ENCODE measurements at places on chromosomes 4 and X.
A peak's percentile ranks its signal among the peaks of the same experiment; 100 is the strongest.

DNA sequence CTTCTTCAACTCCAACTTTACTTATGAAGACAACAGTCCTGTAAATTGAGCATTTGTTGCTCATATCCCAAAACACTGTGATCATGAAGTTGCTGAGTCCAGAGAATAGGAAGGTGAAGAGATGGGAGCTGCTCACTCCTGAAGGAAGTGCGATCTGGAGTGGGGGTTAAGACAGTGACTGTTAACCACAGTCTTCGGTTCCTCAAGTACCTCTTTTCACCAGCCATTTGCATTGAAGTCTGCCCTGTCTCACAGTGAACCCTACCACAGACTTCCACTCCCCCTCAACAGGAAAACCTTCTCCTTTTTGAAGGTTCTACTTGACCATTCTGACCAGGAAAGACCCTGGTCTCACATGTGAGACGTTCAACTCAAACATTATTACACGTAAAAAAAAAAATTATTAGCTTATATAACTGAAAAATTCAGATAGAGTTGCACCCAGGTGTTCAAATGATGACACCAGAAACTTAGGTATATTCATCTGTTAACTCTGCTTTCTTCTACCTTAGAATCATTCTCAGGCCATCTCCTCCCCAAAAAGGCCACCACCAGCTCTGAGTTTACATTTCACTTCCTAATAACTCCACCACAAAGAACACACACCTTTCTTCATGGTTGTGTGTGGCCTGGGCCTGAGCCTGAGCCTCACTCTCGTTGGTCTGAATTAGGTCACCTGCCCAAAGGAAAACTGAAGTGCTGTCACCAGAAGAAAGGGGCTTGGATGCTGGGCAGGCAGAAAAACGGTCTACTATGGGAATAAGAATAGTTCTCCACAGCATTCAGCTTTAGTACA lies 199.2 kb downstream of the DCTD start:
- DNase-seq, result no peak

DNA sequence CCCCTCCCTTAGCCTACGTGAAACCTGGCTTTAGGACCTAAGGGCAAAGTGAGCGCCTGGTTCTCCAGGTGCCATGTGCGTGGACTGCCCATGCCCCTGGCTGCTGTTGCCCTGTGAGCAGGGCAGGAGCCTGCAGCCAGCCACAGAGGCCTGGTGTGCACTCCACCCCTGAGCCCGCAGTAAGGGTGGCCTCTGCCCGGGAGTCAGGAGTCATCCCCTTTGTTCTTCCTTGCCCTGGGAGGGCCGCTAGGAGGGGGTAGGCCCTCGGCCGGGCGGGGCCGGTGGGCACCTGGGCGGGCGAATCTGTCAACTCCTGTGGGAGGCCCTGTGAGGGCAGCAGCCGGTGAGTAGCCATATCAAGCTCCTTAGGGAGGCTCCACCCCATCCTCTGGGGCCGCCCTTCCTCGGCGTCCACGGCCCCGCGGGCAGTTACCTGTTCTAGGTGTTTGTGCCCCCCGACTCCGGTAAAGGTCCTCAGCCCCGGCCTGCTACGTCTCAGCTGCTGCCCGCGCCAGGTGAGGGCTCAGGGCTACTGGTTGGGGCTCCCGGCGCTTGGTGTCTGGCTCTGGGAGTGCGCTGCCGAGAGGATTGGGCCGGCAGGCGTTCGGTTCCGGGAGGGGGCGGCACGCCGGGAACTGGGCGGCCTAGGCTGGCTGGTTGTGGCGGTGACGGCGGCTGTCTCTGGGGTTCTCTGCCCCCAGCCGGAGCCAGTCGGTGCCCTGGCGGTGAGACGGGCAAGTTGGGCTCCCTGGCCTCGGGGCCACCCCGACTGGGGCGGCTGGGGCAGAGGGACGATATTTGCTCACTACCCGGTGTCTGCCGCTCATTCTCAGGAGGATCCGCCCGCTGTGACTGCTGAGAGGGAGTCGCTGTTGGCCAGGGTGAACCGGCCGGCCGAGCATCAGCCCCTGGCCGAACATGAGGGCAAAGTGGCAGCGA lies 1060.2 kb downstream of the TECRL start:
- DNase-seq, result no peak

- DNase-seq, result no peak
These were observed 51.7 kb upstream of the AP1S2 start for GRCh38 chrX:15906041-15906943.

DNA sequence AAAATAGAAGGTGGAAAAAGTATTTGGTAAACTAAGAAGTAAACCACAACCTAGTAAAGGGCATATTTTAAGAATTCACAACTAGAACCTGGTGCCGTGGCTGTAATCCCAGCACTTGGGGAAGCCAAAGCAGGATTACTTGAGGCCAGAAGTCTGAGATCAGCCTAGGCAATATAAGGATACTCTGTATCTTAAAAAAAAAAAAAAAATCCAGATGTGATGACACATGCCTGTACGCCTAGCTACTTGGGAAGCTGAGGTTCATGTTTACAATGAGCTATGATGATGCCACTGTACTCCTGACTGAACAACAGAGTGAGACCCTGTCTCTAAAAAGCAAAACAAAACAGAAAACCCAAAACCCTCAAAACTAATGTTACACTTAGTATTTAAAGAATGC lies 294.9 kb upstream of the ZCCHC13 start:
- DNase-seq, result no peak

DNA sequence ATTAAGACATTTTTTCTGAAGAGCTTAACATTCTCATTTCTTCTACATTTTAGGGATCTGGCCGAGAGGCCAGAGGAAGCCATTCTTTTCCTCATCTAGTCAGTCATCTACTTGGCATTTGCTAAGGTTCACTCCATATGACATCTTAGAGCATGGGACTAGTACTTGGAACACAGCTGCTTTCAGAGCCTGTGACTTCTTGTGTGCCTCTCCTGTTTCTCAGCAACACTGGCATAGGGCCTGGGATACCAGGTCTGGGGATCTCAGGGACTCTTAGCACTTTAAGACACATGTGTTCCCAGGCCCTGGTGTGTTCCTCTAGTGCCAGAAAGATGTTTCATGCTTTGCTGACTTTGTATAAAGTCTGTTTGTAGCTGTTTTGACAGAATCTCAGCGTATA lies 7.3 kb downstream of the PLP1 start:
- DNase-seq, result no peak

DNA sequence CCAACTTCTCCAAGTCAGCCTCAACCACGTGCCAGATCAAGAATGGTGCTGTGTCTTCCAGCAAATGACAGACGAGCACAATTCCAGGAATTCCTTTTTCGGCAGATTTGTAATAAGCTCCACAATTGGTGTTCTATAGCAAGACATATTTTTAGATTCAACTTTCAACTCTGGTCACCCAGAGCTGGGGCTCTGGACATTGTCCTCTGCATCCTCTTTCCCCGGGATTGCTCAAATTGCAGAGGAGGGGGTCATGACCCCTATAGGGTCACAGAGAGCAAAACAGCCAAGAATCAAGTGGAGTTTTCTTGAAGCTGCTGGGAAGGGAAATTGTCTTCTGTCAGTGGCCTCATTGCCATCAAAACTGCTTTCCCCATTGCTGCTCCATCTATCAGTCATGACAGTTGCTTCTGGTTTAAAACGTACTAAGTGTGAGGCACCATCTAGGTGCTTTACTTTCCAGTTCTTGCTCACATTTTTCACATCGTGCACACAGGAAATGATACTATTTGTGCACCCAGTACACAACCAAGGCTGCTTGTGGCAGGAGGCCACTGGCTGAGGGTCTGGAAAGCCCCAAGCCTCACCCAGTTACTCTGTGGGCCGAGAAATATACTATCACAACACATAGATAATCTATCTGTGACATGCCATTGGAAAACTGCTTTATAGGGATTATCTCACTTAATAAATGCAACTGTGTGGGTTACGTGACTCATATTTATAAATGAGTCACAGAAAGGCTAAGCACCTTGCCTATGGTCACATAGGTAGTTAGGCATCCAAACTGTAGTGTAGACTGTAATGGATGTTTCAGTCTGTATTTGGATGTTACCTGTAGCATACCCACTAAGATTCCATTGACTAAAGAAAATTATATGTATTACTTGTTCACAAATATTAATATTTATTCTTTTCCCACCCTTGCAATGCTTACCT lies 91.7 kb upstream of the PHOX2B start:
- no peak for DNase-seq

GRCh38 chr4:139975830-139976272 lies 178.1 kb downstream of the MAML3 start:
- no peak for DNase-seq

GRCh38 chr4:70654605-70655011 lies 11.7 kb downstream of the JCHAIN start:
- DNase-seq, result no peak

GRCh38 chr4:111519683-111520082 lies 625.6 kb upstream of the FAM241A start:
- DNase-seq, result no peak

DNA sequence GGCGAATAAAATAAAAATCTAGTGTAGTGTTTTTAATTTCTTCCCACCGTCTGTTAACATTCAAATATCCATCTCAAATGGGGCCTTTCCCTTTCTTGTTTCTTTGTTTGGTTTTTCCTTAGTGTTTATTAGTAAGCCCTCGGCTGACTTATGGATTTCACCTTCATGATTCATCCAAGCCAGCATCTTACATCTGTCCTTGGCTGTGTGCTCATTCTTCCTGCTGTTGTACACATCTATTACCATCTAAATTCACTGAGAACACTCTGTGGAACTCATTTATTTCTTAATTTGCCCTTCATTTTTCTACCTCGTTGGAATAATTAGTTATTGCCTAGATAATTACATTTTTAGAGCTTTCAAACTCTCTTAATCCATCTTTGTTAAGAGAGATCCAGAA lies 84.9 kb downstream of the SPCS3 start:
- no peak for DNase-seq

- no peak for DNase-seq
These were observed 149.5 kb downstream of the MAML3 start for GRCh38 chr4:140004549-140004895.

DNA sequence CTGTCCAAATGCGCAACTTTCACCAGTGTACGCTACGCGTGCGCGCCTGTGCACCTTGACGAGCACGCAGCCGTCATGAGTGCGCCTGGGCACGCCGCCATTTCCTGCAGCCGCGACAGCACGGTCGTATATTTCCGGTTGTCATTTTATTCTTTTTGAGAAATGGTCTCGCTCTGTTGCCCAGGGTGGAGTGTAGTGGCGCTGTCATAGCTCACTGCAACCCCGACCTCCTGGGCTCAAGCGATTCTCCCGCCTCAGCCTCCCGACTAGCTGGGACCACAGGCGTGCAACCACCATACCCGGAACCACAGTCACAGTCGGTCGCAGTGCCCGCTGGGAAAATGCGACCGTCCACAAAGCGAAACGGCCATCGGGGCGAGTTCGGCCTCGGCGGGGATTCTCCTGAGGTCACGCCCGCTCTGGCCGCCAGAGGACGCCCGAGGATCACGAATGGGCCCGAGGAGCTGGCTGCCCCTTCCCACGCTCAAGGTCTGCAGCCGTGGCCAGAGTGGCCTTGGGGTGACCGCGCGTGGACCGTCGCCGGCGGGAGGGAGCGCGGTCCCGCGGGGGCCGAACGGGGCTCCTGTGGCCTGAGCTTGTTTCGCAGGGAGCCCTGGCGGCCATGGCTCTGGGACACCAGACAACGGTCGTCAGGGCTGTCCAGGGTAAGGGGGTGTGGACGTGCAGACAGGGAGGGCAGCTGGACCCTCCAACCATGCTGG lies 23.7 kb upstream of the PNMA3 start:
- DNase-seq, result peak; percentile 65

DNA sequence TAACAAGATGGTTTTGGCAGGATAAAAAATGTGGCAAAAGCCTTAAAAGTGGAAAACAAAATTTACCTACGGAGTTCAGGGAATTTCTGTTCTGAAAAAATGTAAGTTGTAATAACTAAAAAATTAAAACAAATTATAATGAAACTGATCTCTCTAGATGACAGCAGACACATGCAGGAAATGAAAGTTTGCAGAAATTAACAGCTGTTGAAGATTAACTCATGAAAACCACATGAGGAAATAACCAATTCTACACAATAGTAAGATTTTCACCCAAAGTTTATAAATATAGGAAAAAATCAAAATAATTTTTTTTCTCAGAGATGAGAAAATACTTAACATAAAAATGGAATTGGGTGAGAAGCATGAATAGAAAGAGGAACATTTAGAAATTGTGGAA lies 47.5 kb upstream of the UGT2B15 start:
- DNase-seq, result no peak

DNA sequence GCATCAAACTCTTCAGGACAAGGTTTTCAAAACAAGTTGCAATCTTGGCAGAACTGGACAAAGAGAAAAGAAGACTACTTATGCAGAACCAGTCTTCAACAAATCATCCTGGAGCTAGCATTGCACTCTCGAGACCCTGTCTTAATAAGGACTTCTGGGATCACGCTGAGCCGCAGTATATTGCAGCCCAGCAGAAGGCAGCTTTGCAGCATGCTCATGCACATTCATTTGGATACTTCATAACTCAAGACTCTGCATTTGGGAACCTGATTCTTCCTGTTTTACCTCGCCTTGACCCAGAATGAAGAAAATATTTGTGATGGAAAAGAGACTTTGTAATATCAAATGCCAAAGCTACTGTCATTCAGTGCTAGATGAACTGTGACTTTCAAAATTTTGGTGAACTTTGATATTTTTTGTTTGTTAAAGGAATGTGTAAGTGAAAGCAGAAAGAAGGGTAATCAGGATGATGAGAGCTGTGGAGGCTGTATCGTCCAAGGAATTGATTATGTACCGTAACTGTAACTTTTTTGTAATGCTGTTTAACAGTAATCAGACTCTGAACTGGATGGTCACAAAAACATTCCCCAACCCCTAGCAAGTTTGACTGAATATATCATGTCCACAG lies 27.2 kb downstream of the HSPA4L start:
- DNase-seq, result no peak

GRCh38 chr4:14025111-14025510 lies 397.6 kb upstream of the BOD1L1 start:
- no peak for DNase-seq

DNA sequence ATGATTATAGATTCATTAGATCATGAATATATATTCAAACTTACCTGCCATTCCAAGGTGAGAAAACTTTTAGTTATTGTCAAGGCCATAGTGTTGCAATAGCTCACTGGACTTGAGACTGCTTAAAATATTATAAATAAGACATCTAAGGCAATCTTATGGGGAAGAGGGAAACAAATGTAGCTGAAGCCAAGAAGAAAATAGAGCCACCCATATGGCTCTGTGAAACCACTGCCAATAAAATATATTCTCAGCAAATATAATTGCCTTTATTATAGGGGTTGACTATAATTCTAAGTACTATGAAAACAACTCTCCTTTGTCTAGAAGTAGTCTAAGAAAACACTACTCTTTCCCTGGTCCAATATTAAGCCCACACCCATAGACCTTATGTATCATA lies 938.5 kb downstream of the FSTL5 start:
- no peak for DNase-seq

DNA sequence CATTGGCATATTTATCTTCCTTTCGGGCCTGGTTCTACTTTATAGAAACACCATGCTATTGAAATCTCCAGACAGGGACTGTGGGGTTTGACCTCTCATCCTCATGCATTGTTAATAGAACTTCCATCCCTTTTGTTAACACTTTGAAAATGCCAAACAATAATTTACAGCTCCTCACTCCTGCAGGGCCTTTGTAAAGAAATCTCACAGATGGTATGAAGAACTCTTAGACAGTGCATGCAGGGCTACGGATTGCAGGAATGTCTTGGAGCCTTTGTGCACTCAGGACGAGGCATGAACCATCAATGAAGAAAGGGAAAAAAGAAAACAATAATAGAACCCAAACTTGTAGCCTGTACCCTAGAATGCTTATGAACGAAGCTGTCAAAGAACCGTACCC lies 92.8 kb upstream of the TMEM47 start:
- no peak for DNase-seq

- DNase-seq, result no peak
These were observed 461 bp downstream of the FBXW7 start for GRCh38 chr4:152535360-152535902.

- no peak for DNase-seq
These were observed 186.5 kb downstream of the BANK1 start for GRCh38 chr4:101977076-101977475.

Data from CD4-positive, alpha-beta T cell treated with Interleukin-15 for 4 hours (primary cell).